Stimulated activated CD8-positive, alpha-beta memory T cell treated with anti-CD3 and anti-CD28 coated beads, Interleukin-4, amount 100 ng/mL, for 1 hour (primary cell): ENCODE measurements at places on chromosomes 7 and 10.

DNA sequence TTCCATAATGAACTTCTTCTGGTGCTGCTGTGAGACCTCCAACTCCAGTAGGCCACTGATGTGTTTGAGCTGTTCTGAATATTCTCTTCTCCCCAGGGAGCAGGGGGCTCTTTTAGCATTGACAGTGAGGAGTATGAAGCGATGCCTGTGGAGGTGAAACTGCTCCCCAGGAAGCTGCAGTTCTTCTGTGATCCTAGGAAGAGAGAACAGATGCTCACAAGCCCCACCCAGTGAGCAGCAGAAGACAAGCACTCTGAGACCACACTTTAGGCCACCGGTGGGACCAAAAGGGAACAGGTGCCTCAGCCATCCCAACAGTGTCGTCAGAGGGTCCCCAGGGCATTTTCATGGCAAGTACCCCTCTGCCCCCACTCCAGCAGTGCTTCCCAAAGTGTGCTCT is 49.3 kb downstream of the DENND11 start:
- DNase-seq, result no peak

GRCh38 chr10:31974434-31975124 is 45.9 kb upstream of the ARHGAP12 start:
- DNase-seq, result no peak

GRCh38 chr7:26141077-26141476 is 10.9 kb upstream of the NFE2L3 start:
- DNase-seq, result no peak

DNA sequence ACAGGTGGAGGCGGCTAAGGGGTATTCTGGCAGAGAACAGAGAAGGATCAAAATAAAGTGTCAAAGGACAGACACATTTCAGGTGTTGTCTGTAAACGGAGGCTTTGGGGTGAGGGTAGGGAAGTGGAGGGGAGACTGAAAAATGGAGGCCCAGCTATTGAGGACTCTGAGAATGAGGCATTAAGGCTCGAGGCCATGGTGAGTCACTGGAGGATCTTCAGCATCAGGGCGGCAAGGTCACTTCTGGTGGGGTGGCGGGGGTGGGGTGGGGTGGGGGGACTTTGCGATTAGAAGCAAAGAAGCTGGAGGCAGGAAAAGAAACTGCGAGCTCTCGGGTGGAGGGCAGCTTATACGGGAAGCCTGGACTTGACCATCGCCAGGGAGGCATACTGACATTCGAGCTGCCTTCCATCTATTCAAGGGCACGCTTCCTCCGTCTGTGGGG is 58.4 kb upstream of the PCGF5 start:
- DNase-seq, result no peak
